ENCODE measurements at places on chromosomes 13 and 19.

- no peak for DNase-seq
Observed at GRCh38 chr19:34308381-34309367, 54.3 kb downstream of the GARRE1 start.

GRCh38 chr13:50014386-50014785 lies 858 bp upstream of the KCNRG start:
- no peak for DNase-seq

GRCh38 chr13:111177081-111177711 lies 62.1 kb downstream of the ARHGEF7 start:
- DNase-seq: no peak

GRCh38 chr19:28504139-28504538 lies 708.8 kb downstream of the UQCRFS1 start:
- DNase-seq: no peak

DNA sequence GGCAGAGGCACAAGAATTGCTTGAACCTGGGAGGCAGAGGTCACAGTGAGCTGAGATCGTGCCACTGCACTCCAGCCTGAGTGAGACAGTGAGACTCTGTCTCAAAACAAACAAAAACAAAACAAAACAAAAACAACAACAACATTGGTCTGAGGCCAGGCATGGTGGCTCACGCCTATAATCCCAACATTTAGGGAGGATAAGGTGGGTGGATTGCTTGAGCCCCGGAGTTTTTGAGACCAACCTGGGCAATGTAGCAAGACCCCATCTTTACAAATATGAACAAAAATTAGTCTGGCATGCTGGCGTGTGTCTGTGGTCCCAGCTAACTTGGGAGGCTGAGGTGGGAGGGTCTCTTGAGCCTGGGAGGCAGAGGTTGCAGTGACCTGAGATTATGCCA lies 16.0 kb upstream of the NWD1 start:
- no peak for DNase-seq

DNA sequence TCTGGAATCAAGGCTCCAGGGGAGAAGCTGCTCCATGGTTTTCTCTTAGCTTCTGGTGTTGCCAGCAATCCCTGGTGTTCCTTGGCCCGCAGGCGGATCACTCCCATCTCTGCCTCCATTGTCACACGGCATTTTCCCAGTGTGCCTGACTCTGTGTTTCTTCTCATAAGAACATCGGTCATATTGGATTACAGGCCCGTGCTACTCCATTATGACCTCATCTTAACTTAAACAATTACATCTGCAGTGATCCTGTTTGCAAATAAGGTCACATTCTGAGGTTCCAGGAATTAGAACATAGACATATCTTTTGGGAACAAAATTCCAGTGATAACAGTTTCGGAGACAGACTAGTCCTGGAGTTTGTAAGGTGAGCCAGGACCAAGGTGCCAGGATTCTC lies 23.5 kb upstream of the ALOX5AP start:
- no peak for DNase-seq

- peak; percentile 39 for DNase-seq
Observed at GRCh38 chr19:6663236-6664201, 6.4 kb downstream of the TNFSF14 start.

Data from ELR (cell line).